Fibroblast of skin of left biceps (primary cell): ENCODE measurements at places on chromosomes 11 and 22.

GRCh38 chr11:109034339-109034696 lies 369.4 kb downstream of the DDX10 start:
- DNase-seq: no peak

GRCh38 chr11:12109591-12110196 lies 696 bp upstream of the MICAL2 start:
- DNase-seq: no peak

- DNase-seq: no peak
These were observed 20.7 kb downstream of the CACNG2 start for GRCh38 chr22:36682811-36683210.

DNA sequence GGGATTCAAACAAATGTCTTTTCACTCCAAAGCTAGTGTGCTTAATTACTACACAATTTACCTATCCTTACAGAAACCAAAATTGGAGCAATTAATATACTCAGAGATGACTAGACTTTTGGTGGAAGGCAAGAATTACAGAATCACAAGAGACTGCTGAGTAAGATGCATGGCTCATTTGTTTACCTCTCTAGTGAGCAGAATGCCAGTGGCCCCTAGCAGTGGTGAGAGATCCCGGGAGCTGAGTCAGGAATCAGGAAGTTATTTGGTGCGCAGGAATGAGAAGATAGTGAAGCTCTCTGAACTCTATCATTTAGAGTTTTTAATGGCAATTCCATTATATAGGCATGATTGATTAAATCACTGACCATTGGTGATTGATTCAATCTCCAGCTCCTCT lies 188.9 kb upstream of the SESN3 start:
- DNase-seq: peak; percentile 40

GRCh38 chr11:11068113-11068512 lies 210.3 kb upstream of the ZBED5 start:
- no peak for DNase-seq

DNA sequence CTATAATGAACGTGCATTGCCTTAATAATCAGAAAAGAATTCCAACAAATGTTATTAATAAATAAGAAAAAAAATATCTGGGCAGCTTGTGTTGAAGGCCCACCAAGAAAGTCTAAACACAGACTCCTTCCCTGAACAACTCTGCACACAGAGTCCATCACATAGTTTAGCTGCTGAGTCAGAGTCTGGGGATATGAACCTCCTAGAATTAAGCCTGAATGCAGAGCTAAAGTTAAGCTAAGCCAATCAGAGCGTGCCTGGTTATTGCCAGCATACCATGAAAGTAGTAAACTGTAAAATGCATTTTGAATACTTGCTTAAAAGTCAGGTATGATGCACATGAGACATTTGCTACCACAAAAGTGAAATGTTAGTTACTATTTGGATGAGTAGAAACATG lies 25.6 kb upstream of the TENM4 start:
- DNase-seq: peak; percentile 63

GRCh38 chr11:29272019-29272654 lies 744.7 kb downstream of the KCNA4 start:
- no peak for DNase-seq

- peak; percentile 60 for DNase-seq
These were observed 177.3 kb upstream of the SORL1-AS1 start for GRCh38 chr11:121630041-121630440.

GRCh38 chr11:134362192-134362901 lies 30.6 kb downstream of the GLB1L2 start:
- no peak for DNase-seq

DNA sequence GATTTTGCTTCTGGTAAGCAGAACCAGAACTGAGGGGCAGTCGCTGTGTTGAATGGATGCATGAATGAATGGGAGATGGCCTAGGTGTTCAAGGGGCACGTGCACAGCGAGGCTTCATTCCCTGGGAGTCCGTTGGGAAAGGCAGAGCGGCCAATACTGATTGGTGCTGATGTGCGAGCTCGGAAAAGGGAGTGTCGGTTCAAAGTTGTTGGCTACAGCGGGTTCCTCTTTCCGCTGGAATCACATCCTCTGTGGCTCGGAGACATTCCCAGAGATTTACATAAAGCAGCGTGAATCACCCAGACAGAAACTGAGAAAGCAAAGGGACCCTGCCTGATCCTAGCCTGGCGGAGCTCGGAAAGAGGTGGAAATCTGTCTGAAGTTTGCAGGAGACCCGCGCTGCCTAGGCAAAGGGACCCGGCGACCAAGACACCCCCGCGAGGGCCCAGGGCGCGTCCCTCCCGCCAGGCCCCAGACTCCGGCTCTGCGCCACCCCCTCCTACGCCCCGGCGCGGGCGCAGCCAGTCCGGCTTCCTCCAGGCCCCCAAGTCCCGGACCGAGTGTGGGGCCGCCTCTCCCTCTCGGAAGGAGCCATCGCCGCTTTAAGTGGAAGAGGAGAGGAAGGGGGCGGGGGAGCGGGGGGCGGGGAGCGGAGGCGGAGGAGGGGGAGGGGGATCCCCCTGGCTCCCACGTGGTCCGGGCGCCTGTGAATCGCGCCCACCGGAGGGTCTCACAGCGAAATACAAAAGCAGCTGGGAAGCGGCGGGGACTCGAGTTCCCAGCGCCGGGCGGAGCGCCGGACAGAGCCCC lies at the start of gene FJX1:
Gene FJX1, plus strand, starts transcription at position 774 of the 810 bp plus-strand sequence. CDS start 177 bp downstream, outside the sequence.
- peak; percentile 80 for DNase-seq

- DNase-seq: peak; percentile 89
These were observed 20.1 kb upstream of the PEX26 start for GRCh38 chr22:18057568-18058209.
